ENCODE measurements at places on chromosomes 5 and 9.

GRCh38 chr5:128490761-128491160, 47.3 kb downstream of the FBN2 start:
- no peak for DNase-seq

DNA sequence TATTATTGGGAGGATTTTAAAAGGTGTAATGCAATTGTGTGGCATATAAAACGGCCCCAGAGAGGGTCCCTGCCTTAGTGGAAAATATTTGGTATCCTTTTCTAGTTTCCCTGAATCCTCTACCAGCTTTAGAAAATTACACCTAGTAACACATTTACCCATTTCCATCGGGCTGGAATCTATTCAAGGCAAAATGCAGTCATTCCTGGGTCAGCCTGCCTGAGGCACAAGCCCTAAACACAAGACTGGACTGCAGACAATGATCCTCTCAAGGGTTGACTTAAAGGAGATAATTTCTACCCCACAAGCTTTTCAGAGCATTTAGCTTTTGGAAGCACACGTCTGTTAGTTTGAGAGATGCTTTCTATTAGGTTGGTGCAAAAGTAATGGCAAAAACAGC, 124.4 kb upstream of the ADAMTSL1 start:
- no peak for DNase-seq

- no peak for DNase-seq
Measured at GRCh38 chr5:150607991-150608390, 32.5 kb upstream of the SYNPO start.

- DNase-seq: no peak
Measured at GRCh38 chr5:16321284-16321683, 141.7 kb upstream of the MARCHF11 start.

DNA sequence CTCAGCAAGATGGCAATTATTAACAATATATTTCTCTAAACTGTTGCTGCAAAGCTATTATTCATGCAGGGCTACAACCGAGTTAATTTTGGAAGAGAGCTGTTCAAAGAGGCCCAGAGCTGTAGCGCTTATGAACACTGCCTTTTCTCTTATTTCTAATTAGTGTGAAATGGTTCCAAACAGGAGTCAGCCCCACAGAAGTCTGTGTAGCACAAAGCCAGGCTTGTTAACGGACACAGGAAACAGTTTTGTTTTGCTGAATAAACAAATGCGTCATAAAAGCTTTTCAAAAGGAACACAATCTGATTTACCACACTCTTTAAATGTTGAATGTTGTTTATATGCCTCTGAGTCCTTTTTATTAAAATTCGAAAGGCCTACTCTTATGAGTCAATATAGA, 396.5 kb downstream of the ANXA1 start:
- DNase-seq: no peak

- DNase-seq: no peak
Measured at GRCh38 chr5:126744836-126745235, 32.1 kb upstream of the LMNB1 start.

DNA sequence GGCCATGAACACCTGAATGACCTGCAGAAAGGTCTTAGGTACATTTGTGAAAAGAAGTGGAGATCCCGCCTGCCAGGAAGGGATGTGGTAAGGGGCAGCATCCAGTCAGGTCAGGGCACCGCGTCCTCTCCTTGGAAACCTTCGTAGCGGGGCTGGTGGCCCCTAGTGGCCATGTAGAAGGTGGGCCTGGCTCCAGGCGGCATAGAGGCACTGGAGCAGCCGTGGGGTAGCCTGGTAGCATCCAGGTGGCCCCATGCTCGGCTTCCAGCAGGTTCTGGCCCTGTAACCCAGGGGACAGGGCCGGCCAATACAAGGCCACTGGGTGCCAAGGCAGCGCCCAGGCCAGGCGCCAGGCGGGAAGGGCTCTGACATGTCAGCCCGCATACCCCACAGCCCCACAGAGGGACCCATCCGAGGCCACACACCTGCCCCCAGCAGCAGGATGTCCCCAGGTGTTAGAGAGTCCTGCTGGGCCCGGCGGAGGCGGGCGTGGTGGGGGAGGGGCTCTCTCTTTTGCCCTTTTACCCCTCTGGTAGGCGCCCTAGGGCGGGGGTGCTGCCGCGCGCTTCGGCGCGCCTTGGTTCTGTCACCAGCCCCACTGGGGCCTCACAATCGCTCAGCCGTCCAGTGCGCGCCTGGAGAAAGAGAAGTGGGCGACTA, 58.3 kb upstream of the SPATA31E1 start:
- no peak for DNase-seq

DNA sequence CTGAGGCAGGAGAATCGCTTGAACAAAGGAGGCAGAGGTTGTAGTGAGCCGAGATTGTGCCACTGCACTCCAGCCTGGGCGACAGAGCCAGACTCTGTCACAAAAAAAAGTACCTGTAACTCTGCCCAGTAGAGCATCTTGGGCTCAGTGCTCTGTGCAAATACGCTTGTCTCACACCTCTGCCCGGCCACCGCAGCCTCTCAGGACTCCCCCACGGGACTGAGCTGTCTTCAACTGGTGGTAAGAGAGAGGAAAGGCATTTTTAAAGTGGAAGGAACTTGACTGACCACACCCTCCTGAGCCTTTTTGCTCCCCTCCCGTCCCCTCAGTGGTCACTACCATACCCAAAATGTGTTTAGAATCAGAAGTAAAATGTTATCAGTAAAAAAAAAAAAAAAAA, 174.3 kb upstream of the PIK3R1 start:
- DNase-seq: peak; percentile 60

DNA sequence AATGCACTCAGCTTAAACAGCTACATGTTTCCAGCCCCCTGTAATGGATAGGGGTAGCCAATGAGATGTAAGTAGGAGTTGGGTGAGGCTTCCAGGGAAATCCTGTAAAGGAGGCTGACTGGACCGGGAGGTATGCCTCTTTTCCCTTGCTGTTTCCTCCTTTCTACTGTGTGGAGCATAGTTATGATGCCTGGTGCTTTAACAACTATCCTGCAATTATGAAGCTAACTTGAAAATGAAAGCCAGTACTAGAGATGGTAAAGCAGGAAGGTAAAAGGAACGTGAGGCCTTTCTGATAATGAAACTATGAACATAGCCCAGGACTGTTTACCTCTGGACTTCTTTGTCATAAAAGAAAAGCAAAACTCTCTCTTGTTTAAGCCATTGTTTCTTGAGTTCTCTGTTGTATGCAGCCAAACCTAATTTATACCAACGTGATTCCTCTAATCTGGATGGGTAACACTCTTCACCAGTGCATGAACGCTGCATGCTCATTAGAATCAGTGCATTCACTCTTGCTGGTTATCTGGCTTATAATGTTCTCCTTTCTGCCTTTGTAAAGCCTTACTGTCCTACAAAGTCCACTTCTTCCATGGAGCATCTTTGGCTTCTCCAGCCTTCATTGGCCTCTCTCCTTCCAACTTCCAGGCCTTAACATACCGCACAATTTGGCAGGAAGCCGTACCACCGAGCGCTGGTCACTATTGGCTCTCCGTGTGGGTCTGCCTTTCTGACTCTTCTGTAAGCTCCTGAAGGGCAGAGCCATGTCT, 8.3 kb upstream of the ARHGEF28 start:
- DNase-seq: no peak

- no peak for DNase-seq
Measured at GRCh38 chr5:58794875-58795274, 212.0 kb downstream of the RAB3C start.

- no peak for DNase-seq
Measured at GRCh38 chr9:18549772-18550171, 75.8 kb downstream of the ADAMTSL1 start.

GRCh38 chr9:68925175-68925574, 88.7 kb downstream of the PRKACG start:
- no peak for DNase-seq

- DNase-seq: no peak
Measured at GRCh38 chr5:43852279-43852678, 249.3 kb downstream of the NNT start.

GRCh38 chr9:127968042-127968441, 12.7 kb downstream of the EEIG1 start:
- peak; percentile 55 for DNase-seq

- DNase-seq: no peak
Measured at GRCh38 chr5:167485061-167485774, 806.2 kb upstream of the WWC1 start.

DNA sequence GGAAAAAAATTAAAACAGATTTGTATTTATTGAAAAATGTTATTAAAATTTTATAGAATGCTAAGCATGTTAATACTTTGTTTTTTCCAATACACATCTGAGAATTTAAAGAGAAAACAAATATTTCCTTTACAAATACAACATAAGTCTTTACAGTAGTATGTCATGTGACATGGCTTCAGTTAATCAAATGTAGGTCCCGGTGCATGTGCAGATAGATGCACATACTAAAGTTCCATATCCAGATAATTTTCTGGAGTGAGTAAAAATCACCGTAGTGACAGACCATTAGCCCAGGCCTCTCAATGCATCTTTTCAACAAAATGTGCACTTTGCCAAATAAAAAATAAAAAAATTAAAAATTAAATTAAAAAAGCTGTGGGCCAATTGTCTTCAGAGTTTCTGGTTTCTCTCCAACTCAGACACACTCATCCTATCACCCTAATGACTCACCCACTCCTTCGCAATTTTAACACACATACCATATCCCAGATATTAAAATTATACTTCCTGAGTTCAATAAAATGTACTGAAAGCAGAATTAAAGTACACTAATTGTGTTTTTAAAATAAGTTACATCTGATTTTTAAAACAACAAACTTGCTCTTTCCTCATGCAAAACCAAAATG, 508.1 kb downstream of the NR2F1-AS1 start:
- DNase-seq: no peak
